ENCODE measurements at places on chromosomes 1 and 21. TPM values are rescaled to one million over a fixed set of nuclear protein-coding genes. Genes with fewer than 3 reads are reported as not detected.

The NBPF6 gene
- total RNA-seq: not detected

The HSD3B1 gene
- not detected for total RNA-seq

The CFAP141 gene
- not detected for total RNA-seq

The RORC gene
- 0.04 TPM for total RNA-seq

The FCRL2 gene
- not detected for total RNA-seq

The CHD1L gene
- 33.8 TPM for total RNA-seq

The FALEC gene
- total RNA-seq: not detected

The SLAMF6 gene
- total RNA-seq: not detected

The SMG7 gene
- 40.8 TPM for total RNA-seq

The NUP210L gene
- total RNA-seq: 0.06 TPM

The S100A7 gene
- not detected for total RNA-seq

The CCDC190 gene
- not detected for total RNA-seq

The PCNX2 gene
- total RNA-seq: 9.7 TPM

The TMCC2 gene
- total RNA-seq: 1.5 TPM

The REN gene
- not detected for total RNA-seq

The RBBP5 gene
- total RNA-seq: 14.5 TPM

The KRTAP6-1 gene
- total RNA-seq: not detected

The ARL8A gene
- total RNA-seq: 55.9 TPM

The FYB2 gene
- not detected for total RNA-seq

The MAP10 gene
- 0.98 TPM for total RNA-seq

The MCOLN3 gene
- total RNA-seq: 2.8 TPM

The BCAN gene
- not detected for total RNA-seq

The CD5L gene
- not detected for total RNA-seq

The S100A7A gene
- total RNA-seq: not detected

The TDRD5 gene
- total RNA-seq: not detected

The TTC22 gene
- not detected for total RNA-seq

The ACBD3 gene
- total RNA-seq: 23.2 TPM

The CSF1 gene
- total RNA-seq: 17.0 TPM

The SH3BGR gene
- total RNA-seq: 0.26 TPM

The TRABD2B gene
- total RNA-seq: 4.7 TPM
